Stimulated activated CD4-positive, alpha-beta T cell treated with anti-CD3 and anti-CD28 coated beads, Interleukin-12 subunit alpha, Interleukin-12 subunit beta, amount 100 ng/mL, for 24 hours (primary cell): ENCODE measurements at places on chromosomes 2 and 18.

DNA sequence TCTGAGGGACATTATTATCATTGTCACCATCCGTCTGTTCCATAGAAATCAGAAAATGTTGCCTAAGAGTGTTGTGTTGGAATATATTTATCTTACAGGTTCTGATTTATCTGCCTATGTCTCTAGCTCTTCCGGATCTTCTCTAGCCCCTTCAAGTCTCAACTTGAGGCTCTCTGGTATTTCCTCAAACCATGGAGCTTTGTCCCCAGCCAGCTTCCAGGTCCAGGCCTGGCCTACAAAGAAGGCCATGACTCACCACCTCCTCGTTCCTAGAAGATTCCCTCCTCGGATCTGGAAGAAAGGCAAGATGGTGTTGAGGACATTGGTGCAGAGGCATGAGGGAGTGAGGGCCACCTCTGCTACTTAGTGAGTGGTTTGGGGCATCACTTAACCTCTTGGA lies 122.1 kb upstream of the TRIB2 start:
- no peak for DNase-seq

DNA sequence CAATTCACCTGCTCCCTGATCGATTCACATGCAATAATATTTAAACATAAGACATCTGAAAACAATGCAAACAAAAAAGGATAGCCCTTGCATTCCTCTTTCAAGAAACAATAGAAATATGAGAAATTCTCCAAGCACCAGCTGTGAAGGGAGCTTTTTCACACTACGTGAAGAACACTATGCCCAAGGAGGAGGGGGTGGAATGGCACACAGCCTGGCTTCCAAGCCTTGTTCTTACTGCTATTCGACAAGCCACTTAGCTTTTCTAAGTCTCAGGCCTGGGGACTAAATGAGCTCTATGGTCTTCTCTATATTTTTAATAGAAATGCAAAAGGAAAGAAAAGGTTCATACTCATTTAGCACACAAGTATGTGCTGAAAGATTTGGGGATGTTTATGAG lies 92.2 kb upstream of the CHRNA1 start:
- DNase-seq: no peak

- peak; percentile 31 for DNase-seq
Observed at GRCh38 chr2:86238354-86238753, 39.1 kb downstream of the MRPL35 start.

- DNase-seq: no peak
Observed at GRCh38 chr2:217415316-217415715, 555.5 kb upstream of the TNP1 start.

GRCh38 chr2:175366815-175367214 lies 185.3 kb upstream of the ATP5MC3 start:
- no peak for DNase-seq

- no peak for DNase-seq
Observed at GRCh38 chr2:100782380-100782878, 37.5 kb upstream of the NPAS2 start.

GRCh38 chr2:231910771-231911170 lies 15.4 kb downstream of the NPPC start:
- no peak for DNase-seq

DNA sequence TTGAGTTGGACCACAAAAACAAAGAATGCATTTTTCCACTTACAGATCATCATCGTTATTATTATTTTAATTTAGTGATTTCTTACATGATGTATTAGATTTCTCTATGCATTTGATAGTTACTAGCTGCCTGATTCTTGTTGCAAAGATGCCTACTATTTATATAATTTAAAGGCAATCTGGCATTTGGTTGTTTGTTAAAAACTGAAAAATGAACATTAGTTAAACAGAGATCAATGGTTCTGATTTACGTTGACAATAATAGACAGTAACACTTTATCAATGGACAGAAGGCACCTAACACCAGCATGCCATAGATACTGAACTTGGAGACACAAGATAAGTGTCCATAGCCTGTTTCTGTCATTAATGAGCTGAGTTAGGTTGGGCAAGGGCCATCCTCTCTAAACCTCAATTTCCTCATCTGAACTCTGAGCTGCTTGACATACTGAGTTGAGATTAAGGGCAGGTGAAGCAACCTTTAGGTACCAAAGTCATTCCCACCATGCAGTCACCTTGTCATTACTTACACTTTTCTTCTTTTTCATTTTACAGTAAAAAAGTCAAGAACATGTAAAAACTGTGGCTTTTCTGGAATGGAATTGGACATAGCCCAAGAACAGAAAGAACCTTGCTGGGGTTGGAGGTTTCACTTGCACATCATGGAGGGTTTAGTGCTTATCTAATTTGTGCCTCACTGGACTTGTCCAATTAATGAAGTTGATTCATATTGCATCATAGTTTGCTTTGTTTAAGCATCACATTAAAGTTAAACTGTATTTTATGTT lies 3.1 kb downstream of the CCL20 start:
- no peak for DNase-seq

GRCh38 chr2:188693111-188693510 lies 281.1 kb upstream of the COL3A1 start:
- no peak for DNase-seq

- DNase-seq: no peak
Observed at GRCh38 chr2:24404491-24404921, 44.2 kb upstream of the ITSN2 start.

- no peak for DNase-seq
Observed at GRCh38 chr2:64667535-64667934, 13.8 kb upstream of the SERTAD2 start.

DNA sequence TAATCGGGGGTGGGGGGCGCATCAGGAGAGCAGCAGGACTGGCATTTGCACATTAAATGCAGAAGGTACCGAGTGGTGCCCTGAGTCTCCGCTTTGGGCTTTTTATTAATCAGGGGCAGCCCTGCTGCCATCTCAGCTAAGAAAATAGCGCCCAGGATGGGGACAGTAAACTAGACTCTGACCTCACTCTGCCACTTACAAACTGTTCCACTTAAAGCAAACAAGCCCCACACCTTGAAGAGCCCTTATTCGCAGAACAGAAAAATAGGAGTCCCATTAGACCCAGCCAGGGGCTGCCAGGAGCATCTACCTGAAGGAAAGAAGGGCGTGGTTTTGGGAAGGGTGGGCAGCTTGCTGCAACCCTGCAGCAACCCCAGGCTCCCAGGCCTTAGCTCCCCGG lies 165.3 kb downstream of the TNS1 start:
- DNase-seq: no peak
